ENCODE measurements at places on chromosomes 1 and 21. TPM values are rescaled to one million over a fixed set of nuclear protein-coding genes. Genes with fewer than 3 reads are reported as not detected.
A peak's percentile ranks its signal among the peaks of the same experiment; 100 is the strongest.

CDC73 gene
- polyA plus RNA-seq = 17.3 TPM

DNA sequence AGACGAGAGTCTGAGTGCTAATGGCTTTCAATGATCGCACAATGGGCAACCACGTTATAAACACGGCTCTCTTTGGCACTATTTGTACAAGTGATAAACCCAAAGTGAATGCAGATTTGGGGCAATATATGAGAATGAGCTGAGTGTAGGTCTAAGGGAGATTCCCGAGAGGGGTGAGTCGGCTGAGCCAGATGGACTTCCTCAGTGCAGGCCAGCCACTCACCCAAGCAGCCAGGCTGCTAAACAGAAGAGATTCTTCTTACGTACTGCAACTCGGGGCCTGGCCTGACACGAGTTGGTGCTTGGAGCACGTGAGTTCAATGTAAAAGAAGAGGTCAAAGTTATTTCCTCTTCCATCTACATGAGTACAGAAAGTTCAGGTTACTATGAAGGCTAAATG is 6.2 kb upstream of the MIXL1 start:
- no peak for DNase-seq

DNA sequence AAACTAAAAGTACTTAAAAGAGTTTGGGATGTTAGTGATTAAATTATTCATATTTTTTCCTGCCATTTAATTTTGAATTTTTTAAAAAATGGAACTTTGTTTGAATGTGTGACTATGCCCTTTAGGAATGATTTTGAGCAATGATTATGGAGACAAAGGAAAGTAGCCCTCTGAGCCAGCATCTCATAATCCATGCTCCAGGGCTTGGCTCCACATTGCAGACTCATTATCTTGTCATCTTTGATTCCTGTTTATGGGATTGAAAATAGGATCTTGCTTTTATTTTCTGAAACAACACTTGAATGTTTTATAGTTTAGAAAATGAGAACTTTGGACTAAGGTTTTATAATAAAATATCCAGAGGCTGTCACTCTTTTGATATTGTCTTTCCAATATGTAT is 14.5 kb downstream of the AXDND1 start:
- no peak for DNase-seq

DNA sequence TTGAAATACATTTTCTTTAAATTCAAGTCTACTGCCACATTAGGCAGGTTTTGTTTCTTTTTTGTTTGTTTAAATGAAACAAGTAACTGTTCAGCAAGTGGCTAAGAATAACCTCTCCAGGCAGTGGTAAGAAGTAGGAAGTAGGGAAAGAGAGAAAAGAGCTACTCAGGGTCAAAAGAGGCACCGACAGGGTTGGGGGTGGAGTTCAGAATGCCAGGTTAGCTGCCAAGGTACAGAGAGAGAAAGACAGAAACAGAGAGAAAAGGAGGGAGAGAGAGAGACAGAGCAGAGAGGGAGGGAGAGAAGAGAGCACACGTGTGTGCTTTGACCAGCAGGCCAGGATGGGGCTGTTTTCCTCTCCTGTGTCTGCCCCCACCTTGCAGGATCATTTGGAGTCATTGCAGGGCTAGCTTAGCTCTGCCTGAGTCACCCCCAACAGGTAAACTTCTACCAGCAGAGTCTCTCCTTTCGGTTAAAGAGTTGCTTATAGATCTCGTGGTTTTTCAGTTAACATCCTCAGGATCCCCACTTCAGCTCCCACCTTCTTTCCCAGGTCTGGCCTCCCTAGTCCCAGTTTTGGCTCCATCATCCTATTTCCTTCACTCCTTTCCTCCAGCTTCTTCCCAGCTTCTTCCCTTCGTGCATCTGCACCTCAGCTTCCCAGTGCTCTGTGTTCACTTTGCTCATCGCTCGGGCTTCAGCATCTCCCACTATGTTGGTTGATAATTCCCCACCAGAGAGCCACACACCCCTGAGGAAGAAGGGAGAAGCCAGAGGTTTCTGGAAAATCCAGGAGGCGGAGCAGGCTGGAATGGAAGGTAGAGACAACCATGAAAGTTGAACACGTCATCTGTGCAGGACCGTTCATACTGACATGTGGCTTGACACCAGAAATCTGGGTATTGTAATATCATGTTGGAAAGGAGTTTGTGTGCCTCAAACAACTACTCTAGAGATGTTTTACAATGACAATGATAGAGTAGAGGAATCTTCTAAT is 21.8 kb upstream of the RAB4A start:
- no peak for DNase-seq

GRCh38 chr1:2412773-2413494 is 570 bp upstream of the PEX10 start:
- peak; percentile 65 for DNase-seq
